ENCODE measurements at places on chromosomes 1 and 21.

- DNase-seq = peak; percentile 81
Measured at GRCh38 chr1:179882253-179883039, at the start of gene TOR1AIP1. TSS of gene TOR1AIP1 (plus strand) at chr1:179882285. CDS start at chr1:179882503, 218 bp downstream.

DNA sequence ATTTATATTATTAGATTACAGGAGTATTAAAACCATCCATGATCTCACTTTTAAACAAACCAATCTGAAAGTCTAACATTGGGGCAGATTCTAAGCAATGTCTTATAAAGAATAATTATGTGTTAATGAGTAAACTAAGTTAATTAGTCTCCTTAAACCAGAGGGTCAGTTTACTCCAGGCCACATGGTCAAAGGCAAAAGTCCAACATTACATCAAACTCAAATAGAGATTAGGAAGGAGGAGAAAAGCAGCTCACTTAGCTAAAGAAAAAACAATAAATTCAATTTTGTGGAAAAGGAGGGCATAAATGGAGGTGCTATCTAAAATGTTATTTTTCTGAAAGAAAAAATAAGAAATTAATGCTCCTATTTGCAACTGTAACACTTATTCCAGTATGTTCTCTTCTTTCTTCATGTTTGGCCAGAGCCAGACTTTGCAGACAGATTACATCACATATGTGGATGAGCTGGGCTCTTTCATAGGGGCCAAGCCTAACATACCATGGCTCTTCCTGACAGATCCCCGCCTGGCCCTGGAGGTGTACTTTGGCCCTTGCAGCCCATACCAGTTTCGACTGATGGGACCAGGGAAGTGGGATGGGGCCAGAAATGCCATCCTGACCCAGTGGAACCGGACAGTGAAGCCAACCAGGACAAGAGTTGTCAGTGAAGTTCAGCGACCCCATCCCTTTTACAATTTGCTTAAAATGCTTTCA is 24.3 kb upstream of the FMO2 start:
- no peak for DNase-seq

GRCh38 chr21:44657635-44658540 is at the start of gene KRTAP12-3:
TSS of gene KRTAP12-3 (plus strand) at chr21:44657932. CDS start at chr21:44657980, 48 bp downstream.
- DNase-seq = no peak

DNA sequence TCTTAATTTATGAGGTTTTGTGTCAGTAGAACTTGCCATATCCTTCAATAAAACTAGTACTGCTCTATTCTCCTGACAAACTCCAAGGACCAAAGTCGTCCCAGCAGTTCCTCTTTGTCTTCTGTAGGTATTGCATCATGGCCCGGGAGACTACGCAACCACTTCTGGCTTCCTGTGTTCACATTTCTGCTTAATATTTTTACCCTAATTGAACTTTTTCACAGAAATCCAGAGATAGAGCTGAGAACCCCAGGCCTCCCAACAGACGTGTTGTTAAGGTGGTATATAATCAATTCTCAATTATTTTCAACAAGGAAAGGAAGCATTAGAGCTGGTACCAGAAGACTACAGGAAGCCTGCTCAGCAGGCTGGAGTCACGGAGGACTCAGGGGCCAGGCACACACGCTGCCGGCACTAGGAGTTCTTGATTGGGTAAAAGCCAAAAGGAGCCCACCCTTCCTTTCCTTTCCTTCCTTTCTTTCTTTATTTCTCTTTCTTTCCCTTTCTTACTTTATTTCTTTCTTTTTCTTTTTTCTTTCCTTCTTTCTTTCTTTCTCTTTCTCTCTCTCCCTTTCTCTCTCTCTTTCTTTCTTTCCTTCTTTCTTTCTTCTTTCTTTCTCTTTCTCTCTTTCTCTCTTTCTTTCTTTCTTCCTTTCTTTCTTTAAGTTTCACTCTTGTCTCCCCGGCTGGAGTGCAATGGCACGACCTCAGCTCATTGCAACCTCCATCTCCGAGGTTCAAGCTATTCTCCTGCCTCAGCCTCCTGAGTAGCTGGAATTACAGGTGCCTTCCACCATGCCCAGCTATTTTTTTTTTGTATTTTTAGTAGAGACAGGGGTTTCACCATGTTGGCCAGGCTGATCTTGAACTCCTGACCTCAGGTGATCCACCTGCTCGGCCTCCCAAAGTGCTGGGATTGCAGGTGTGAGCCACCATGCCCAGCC is 173.7 kb downstream of the ZBTB18 start:
- peak; percentile 37 for DNase-seq

GRCh38 chr1:19202396-19202795 is 7.7 kb downstream of the UBR4 start:
- DNase-seq = no peak

DNA sequence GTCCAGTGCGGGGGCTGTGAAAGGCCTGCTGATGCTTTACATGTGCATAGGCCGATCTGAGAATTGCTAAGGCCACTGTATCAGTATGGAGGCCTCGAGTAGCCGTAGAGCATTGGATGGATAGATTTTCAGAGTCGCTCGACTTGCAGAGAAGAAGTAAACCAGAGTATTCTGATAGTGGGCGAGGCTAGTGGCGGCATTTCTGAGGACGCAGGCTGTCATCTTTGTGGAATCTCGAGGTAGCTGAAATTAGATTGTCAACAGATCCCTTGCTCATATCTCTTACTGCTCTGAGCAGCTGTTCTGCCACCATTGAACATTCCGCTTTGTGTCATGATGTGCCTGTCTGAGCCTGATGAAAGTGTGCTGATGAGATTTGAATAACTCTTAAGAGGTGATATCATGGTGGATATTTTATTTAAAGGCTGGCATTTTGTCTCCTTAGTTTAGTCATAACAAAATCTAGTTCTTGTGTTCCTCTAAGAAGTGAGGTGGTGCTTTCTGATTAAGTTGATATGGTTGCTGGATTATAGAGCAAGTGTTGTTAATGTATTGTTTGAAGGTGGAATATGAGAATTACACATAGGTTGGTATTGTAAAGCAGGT is 1.5 kb downstream of the KIF1B start:
- DNase-seq = no peak

- DNase-seq = no peak
Measured at GRCh38 chr1:160076295-160076694, 5.0 kb upstream of the KCNJ9 start.

DNA sequence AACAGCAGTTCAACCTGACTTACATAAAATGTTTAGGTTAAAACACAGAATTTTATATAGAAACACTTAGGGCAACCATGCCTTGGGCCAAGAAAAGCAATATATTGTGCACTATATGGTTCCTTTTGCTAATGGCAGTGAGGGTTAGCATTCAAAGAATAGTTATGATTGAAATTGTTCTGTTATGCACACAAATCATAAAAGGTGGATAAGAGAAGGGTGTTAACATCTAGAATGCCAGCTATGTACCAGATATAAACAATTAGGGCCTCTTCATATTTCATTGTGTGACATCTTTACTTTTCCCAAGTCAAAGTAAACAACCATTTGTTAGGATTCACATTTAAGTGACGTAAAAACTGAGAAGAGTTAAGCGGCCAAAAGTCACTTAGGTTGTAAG is 308.0 kb upstream of the B3GALT2 start:
- DNase-seq = no peak

GRCh38 chr1:24253571-24253970 is 65.6 kb upstream of the GRHL3 start:
- no peak for DNase-seq

DNA sequence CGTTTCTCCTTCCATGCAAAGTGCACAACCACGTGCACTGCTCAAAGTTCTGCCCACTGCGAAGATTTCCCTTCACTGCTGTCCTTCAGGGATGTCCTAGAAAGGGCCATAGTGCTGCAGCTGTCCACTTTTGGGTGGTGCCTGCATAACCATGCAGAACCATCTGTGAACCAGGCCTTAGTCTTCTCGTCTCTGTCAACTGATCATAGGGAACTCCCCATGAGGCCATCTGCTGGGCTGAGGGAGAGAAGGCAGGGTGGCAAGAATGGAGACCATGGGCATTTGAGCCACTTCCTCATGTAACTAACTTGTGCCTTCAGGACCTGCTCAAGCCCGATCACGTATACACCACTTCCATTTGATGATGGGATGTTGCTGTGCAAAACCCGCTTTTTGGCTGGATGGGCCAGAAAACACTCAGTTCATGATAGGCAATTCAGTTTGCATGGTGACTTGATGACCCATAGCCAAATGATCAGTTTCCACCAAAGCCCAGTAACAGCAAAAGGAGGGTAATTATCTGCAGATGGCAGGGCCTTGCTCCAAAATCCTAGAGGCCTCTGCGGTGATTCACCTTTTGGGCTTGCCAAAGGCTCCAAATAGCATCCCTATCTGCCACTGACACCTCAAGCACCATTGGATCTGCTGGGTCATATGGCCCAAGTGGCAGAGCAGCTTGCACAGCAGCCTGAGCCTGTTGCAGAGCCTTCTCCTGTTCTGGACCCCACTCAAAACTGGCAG is 9.5 kb downstream of the ST6GALNAC5 start:
- no peak for DNase-seq

DNA sequence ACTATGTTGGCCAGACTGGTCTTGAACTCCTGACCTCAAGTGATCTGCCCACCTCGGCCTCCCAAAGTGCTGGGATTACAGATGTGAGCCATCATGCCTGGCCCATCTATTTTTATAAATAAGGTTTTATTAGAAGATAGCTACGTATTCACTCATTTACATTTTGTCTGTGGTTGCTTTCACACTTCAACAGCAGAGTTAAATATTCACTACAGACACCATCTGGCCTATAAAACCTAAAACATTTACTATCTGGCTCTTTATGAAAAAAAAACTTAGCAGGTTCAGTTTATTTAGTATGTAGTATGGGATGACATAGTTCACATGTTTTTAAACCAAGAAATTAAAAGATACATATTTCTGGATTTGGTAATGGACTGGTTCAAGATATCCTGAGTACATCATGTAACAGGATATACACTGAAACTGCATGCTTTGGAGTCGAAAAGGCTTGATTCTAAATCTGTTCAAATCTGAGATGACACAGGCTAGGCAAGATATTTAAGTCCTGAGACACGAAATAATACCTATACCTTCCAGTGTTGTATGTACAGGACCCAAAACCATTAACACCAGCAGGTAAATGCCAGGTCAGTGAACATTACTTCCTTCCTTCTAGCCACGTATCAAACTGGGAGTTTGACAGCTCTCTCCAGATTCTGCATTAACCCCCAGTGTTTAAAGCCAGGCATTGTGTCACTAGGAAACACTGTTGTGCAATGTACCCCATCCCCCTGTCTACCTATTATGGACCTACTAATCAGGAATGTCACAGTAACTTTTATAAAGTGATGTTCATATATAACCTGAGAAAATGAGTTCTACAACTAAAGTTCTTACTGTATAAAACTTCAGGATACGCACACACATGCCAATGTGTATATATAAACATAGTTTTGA is 54.3 kb upstream of the SDC3 start:
- no peak for DNase-seq

DNA sequence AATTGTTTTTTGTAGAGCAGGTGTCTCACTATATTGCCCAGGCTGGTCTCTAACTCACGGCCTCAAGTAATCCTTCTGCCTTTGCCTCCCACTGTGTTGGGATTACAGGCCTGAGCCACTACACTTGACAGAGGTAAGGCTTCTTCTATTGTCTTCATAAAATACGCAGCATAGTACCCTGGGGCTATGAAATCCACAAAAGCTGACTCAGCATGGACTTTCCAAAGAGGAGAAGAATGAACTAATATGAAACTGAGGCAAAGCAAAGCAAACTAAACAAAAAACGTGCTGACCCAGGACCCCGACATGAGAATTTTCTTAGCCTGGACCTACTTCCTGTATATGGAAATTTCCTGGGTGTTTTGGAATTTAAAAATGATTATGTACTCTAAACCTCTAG is 18.5 kb upstream of the ATP13A2 start:
- peak; percentile 70 for DNase-seq

GRCh38 chr1:150507912-150508864 is at the start of gene ECM1:
TSS of gene ECM1 (plus strand) at chr1:150508109. CDS start at chr1:150508210, 101 bp downstream.
- DNase-seq = no peak

DNA sequence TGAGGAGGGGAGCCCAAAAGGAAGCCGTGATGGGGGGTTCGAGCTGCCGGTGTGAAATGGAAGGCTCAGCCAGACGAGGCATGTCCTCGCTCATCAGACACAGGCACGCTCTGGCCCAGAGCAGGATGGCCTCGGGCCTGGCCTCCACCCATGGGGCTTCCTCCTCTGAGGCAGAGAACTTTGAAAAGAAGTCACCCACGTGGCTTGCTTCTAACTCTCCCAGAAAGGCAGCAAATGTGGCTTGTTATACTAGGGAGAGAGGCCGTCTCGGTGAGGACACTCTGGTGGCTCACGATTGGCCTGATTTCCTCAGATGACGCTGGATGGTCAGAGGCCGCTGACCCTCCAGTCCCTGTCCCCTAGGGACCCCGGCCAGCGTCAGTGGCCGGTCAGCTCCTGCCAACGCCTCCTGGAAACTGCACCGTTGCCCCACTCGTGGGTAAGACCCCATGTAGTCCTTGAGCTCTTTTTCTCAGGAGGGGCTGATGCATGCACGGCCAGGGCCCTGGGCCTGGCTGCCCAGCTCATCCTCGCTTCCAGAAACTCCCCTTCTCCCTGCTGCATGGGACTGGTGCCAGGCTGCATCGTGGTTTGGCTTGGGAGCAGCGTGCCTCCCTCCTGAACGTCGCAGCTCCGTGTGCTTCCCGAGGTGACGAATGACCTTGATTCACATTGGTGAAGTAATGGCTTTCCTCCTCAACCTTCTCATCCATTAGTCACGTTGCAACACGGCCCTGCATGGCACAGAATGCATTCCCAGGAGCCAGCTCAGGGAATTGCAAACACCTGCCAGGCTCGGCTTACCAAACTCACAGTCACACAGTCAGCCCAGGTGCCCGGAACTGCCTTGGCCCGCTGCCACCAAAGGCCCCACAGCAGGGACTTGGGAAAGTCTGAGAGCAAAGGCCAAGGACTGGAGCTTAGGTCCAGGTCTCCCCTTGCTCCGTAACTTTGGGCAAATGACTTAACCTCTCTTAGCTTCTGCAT is 58.8 kb downstream of the TOMM20 start:
- no peak for DNase-seq

DNA sequence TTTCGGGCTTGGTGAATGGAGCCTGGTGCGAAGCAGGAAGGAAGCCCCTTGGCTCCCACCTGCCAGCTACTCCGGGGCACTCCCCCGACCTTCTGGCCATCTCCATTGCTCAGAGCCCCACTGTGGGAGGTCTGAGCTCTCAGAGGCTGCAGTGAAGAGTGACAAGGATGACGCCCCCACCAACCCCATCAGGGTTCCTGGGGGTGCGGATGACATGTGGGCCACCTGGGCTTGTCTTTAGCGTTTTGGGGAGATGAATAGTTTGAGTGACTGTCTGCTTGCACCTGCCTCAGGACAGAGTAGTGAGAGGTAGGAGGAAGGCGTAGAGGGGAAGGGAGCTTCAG is 43.2 kb upstream of the LBR start:
- no peak for DNase-seq

GRCh38 chr1:240800291-240800690 is 188.3 kb upstream of the GREM2 start:
- DNase-seq = no peak

GRCh38 chr1:14369526-14370213 is 228.8 kb upstream of the KAZN start:
- DNase-seq = no peak

Data from SK-N-MC (cell line).